ENCODE measurements at places on chromosomes 3 and 15.

- DNase-seq: no peak
Observed at GRCh38 chr15:33830351-33830750, 137.9 kb upstream of the CHRM5 start.

DNA sequence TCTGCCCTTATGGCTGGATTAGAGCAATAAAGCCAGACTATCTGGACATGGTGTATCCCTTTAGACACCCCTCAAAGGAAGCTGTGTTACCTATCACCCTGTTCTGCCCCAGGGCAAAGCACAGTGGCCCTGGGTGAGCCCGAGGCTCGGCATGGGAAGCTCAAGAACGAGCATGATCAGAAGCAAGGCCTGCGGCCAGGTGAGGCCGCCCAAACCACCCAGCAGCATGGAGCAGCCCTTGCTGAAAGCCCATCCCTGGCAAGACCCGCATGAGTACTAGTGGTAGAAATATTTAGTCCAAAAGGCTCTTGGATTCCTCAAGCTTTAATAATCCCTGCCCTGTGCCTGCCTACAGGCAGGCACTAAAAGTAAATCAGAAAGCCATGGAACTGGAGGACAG is 261.1 kb downstream of the MEX3B start:
- DNase-seq: no peak

DNA sequence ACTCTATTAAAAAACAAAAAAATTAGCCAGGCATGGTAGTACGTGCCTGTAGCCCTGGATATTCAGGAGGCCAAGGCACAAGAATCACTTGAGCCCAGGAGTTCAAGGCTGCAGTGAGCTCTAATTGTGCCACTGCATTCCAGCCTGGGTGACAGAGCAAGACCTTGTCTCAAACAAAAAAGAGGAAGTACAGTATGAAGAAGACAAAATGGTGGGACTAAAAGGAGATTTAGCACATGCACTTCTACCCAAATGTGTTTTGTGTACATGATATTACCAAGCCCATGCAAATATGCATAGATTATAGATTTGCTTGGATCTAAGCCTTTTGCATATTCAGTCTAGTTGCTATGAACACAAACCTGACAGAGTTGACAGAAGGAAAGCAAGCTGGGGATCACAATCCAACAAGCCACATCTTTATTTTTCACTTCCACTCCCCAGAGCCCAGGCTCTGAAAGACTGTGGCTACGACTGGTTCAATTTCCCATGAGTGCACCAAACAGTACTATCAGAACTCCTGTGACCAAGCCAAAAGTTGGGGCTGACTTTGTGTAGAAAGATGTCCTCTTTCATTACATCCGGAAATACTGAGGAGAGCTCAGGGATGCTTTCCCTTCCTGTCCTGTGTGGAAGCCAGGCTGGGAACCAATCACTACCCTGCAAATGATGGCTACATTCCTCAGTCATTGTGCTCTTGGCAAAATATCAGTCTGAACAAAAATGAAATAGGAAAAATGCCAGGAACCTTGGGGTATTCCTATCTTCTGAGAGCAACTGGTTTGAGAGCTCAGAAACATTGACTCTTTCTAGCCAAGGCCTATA is 49.4 kb downstream of the TGM4 start:
- peak; percentile 59 for DNase-seq

- DNase-seq: no peak
Observed at GRCh38 chr15:100812802-100813201, 66.8 kb upstream of the ALDH1A3 start.

GRCh38 chr15:69357773-69358771 is 56.1 kb upstream of the KIF23 start:
- DNase-seq: no peak

- no peak for DNase-seq
Observed at GRCh38 chr3:108664266-108664665, 74.7 kb downstream of the DZIP3 start.

All from NCI-H226 (cell line).